Activated CD8-positive, alpha-beta memory T cell treated with anti-CD3 and anti-CD28 coated beads, Interleukin-2, amount 50 U/mL, for 4 hours (primary cell): ENCODE measurements at places on chromosomes 1 and 21.
A peak's percentile ranks its signal among the peaks of the same experiment; 100 is the strongest.

- no peak for DNase-seq
Observed at GRCh38 chr1:23473037-23473800, 10.8 kb downstream of the ASAP3 start.

DNA sequence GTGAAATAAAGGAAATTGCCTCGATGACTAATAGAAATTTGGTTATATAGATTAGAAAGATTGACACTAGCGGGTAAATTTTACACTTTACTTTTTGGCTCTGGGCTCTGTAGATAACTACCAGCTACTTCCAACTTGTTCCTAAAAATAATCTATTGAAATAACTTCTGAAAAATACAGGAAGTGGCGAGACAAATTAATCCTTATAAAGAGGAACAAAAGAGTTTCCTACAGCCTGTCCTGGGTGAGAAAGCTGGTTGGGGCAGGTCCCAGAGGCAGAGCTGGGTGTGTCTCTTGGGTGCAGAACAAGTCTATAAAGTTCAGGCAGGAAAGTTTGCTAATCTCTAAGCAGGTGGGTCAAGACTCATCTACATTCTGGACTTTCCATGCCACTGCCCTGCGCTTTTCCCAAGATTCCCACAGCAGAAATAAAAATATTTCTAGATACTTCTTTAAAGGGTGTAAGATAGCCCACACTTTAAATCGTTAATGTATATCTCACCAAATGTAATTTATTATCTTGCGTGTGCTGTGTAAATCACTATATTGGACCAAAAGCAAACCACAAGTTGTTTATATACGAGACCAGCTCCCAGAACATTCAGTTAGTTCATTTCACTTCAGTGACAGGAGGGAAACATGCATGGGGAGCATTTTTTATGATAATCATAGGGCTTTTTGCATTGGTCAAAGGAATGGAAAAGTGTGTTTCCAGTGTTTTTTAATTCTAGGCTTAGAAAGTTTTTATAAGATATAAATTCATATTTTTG lies 70.1 kb upstream of the NRIP1 start:
- no peak for DNase-seq

DNA sequence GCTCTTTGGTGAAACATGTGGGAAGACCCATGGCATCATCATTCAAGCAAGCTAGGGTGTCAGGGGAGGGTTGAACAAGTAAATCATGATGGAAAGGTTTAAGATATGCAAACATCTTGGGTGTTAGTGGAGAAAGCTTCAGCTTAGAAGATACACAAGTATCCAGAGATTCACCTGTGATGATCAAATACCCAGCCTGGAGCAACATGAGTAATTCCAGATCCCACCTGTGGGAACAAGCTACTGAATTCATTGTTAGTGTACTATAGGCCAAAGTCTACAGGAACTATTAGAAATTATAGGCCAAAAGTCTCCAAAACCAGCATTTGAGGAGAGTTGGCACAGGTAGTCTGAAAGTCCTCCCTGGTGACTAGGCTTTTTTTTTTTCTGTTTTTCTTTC lies 499.9 kb downstream of the NUF2 start:
- no peak for DNase-seq

GRCh38 chr1:221030990-221031389 lies 151.7 kb downstream of the HLX start:
- no peak for DNase-seq

DNA sequence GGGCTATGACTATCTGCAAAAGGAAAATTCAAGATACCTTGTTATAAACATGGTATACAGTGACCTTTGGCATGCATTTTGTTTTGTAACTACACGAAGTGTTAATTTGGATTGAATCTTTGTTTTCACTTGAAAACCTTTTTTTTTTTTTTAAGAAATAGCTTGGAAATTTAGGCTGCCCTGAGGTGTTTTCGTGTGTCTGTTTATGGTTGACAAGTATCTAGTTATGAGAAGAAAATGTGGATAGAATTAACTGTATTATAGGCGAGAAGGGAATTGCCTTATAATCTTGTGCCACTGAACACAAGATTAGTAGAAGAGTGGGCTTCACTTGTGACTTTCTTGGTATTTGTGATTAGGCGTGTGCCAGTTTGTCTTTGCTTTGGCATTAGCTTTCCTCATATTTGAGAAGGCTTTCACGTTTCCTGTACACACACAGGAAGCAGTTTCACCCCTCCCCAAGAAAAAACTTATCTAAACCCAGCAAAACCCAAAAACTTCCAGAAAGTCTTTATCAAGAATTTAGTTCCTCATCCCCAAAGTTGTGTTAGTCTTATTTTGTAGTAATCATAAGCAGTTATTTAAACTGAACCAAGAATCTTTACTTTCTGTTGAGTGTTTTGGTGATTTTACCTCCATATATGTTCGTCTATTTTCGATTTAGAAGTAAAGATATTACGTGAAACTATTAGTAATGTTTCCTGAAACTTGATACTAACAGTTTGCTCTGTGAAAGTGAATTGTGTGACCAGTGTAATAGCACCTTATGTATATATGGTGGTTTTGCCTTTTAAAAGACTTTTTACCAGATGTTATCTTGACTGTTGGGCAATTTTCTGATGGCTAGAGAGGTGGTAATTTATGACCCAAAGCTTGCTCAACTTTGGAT lies 3.8 kb downstream of the DYRK1A start:
- no peak for DNase-seq

- no peak for DNase-seq
Observed at GRCh38 chr1:17967623-17968255, 139.9 kb upstream of the IGSF21 start.

- peak; percentile 59 for DNase-seq
Observed at GRCh38 chr1:66335859-66336640, 197.9 kb upstream of the SGIP1 start.

GRCh38 chr1:46960250-46960649 lies 19.0 kb upstream of the CYP4A11 start:
- DNase-seq: no peak

DNA sequence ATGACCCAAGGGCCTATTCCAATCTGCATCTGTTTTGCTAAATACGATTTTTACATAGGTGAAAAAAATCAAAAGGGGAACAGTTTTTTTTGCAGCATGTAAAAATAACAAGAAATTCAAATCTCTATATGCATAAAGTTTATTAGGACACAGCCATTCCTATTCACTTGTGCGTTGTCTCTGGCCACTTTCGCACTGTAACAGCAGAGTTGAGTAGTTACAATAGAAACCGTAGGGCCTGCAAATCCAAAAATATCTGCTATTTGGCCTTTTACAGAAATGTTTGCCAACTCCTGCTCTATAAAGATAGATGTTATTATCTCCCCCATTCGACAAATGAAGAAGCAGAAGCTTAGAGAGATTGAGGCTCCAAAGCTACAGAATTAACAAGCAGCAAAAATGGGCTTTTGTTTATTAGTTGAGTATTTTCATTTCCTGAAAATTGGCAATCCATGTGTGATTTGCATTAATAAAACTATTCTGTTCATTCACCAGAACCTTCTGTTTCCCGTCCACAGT lies 5.5 kb downstream of the DYNLT5 start:
- DNase-seq: no peak

DNA sequence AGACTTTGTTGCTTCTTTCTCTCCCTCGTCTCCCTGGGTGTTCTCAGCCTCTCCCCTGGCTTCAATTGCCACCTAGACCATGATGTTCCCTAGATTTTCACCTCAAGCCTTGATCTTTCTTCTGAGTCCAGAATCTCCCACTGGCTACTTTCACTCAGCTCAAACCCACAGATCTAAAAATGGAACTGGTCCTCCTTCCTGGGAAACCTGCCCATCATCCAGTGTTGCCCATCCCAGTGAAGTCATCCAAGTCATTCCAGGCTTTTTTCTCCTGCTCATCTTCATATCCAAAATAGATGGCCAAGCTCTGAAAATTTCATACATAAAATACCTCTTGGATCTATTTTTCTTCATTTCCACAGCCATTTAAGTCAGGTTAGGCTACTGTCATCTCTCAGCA lies 347.4 kb downstream of the KCNH1 start:
- no peak for DNase-seq
